ENCODE measurements at places on chromosomes 6 and 20. TPM values are rescaled to one million over a fixed set of nuclear protein-coding genes. Genes with fewer than 3 reads are reported as not detected.
A peak's percentile ranks its signal among the peaks of the same experiment; 100 is the strongest.

The AMD1 gene
- total RNA-seq = 55.1 TPM

The PEX3 gene
- 16.5 TPM for total RNA-seq

The MCCD1 gene
- total RNA-seq = not detected

The MPIG6B gene
- 0.96 TPM for total RNA-seq

The CABLES2 gene
- total RNA-seq = 3.0 TPM

The UST gene
- total RNA-seq = 21.5 TPM

The PTCHD4 gene
- total RNA-seq = 1.5 TPM

The TRIM15 gene
- not detected for total RNA-seq

The KCNQ2 gene
- not detected for total RNA-seq

The SNAP25 gene
- total RNA-seq = 10.9 TPM

The HLA-DRB5 gene
- 127 TPM for total RNA-seq

GRCh38 chr6:170298688-170299087 lies 7.8 kb upstream of the DLL1 start:
- H3K4me1 ChIP-seq = no peaks in the 10 kb centered on the region
- H3K27ac ChIP-seq = no peak overlapping the region
- H3K27me3 ChIP-seq = no peaks in the 10 kb centered on the region
- H3K4me3 ChIP-seq = no peak overlapping the region
- DNase-seq = no peak

DNA sequence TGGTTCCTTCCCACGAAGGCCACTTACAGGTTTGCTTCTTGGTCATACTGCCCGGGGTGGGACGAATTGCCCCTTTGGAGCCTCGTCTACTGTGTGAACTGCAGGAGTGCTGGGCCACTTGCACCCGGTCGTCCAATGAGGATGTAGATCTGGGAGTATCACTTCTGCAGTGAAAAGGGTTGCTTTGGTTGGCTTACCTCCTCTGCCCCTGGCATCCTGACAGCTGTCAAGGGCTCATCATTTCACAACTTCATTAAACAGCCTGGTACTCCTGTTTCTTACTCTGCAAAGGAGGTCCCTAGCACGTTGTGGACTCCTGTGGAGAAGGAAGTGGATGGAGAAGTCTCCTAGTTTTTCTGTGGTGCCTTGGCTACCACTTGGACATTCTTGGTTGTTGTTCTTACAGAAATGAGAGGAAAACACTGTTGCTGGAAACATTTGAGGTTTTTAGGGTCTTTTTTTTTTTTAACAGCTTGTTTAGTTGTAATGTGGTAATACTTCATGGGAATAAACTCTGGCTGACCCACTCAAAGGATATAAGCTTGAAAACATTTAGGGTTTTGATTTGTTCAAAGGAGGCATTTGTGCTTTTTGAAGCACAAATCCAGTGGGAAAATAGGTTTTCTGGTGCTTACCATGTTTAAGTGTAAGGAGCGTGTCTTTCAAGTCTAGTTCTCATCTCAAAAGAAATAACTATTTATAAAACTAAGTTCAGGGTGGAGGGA lies 60.7 kb downstream of the AKAP12 start:
- H3K27ac ChIP-seq = no peak overlapping the region
- H3K4me3 ChIP-seq = no peak overlapping the region
- H3K4me1 ChIP-seq = no peaks in the 10 kb centered on the region
- DNase-seq = no peak

DNA sequence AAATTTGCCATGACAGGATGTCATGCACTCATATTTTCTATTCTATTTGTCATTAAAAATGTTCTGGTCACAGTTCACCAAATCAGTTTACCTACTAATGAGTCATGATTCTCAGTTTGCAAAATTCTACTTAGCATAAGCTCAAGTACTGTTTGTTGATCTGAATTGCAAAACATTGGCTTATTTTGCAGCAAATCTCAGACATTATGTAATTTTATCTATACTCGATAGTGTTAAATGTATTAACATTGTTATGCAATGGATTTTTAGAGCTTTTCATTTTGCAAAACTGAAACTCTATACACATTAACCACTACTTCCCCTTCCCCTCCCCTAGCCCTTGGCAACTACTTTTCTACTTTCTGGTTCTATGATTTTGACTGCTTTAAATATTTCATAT lies 213.8 kb upstream of the ZFP64 start:
- H3K36me3 ChIP-seq = no peaks in the 10 kb centered on the region
- no peak overlapping the region for H3K27ac ChIP-seq
- H3K4me3 ChIP-seq = no peak overlapping the region
- no peaks in the 10 kb centered on the region for H3K4me1 ChIP-seq
- no peak for DNase-seq

DNA sequence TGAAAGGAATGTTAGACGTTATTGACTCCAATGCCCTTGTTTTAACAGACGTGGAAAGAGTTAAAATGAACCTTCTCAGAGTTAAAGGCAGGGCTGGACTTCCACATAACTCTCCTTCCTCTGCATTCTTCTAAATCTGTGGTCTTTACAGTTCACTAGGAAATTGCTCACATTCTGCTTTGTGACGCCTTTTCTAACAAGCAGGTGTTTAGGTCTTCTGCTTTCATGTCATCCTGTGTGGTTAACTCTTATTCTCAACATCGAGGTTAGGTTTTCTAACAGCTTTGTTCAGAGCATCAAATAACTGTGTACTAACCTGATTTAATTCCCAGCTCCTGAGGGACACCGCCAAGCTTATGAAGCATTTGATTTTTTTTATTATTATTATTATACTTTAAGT lies 81.3 kb upstream of the NT5E start:
- no peaks in the 10 kb centered on the region for H3K27me3 ChIP-seq
- no peak overlapping the region for H3K4me3 ChIP-seq
- no peak overlapping the region for H3K27ac ChIP-seq

- H3K4me1 ChIP-seq = no peaks in the 10 kb centered on the region
- no peak overlapping the region for H3K4me3 ChIP-seq
- H3K27me3 ChIP-seq = no peaks in the 10 kb centered on the region
- H3K36me3 ChIP-seq = no peaks in the 10 kb centered on the region
- no peak overlapping the region for H3K27ac ChIP-seq
- DNase-seq = no peak
Observed at GRCh38 chr6:166579237-166579850, 7.1 kb downstream of the RAMACL start.

GRCh38 chr6:144159223-144159622 lies 8.9 kb downstream of the STX11 start:
- H3K4me1 ChIP-seq = no peaks in the 10 kb centered on the region
- H3K36me3 ChIP-seq = no peaks in the 10 kb centered on the region
- no peak overlapping the region for H3K27ac ChIP-seq
- DNase-seq = no peak

DNA sequence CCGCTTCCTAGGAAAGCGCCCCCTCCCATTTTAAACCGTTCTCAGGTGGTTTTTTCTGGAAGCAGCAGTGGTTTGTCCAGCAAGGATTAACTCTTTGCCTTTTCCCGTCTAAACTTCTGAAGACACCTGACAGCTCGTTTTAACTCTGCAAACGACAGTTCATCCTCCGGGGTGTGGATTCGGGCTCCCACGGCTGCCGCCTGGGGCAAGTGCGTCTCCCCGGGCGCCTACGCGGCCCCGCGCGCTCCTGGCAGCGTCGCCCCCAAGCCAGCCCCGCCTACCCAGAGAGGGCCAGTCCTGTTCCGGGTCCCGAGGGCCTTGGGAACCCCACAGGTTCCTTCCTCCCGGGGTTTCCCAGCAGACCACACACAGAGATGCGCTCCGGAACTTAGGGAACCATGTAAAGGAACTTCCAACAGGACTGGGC lies 54.4 kb downstream of the PRR18 start:
- H3K4me1 ChIP-seq = no peaks in the 10 kb centered on the region
- no peaks in the 10 kb centered on the region for H3K27me3 ChIP-seq
- DNase-seq = peak; percentile 76
- no peak overlapping the region for H3K4me3 ChIP-seq
- H3K27ac ChIP-seq = no peak overlapping the region
- no peaks in the 10 kb centered on the region for H3K36me3 ChIP-seq

DNA sequence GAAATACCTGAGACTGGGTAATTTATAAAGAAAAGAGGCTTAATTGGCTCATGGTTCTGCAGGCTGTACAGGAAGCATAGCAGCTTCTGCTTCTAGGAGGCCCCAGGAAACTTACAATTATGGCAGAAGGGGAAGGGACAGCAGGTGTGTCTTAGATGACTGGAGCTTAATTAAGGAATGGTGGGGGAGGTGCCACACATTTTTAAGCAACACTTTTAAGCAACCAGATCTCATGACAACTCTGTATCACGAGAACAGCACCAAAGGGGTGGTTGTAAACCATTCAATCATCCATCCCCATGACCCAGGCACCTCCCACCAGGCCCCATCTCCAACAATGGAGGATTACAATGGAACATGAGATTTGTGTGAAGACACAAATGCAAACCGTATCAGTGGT lies 26.9 kb downstream of the FIG4 start:
- no peaks in the 10 kb centered on the region for H3K36me3 ChIP-seq
- H3K4me1 ChIP-seq = peaks cover 5% of the 10 kb centered on the region
- H3K4me3 ChIP-seq = no peak overlapping the region
- no peak for DNase-seq
- no peak overlapping the region for H3K27ac ChIP-seq

GRCh38 chr6:148166339-148166968 lies 176.2 kb upstream of the SASH1 start:
- no peak overlapping the region for H3K27ac ChIP-seq
- H3K27me3 ChIP-seq = no peaks in the 10 kb centered on the region
- H3K36me3 ChIP-seq = no peaks in the 10 kb centered on the region
- DNase-seq = no peak
- H3K4me3 ChIP-seq = no peak overlapping the region
- H3K4me1 ChIP-seq = no peaks in the 10 kb centered on the region

DNA sequence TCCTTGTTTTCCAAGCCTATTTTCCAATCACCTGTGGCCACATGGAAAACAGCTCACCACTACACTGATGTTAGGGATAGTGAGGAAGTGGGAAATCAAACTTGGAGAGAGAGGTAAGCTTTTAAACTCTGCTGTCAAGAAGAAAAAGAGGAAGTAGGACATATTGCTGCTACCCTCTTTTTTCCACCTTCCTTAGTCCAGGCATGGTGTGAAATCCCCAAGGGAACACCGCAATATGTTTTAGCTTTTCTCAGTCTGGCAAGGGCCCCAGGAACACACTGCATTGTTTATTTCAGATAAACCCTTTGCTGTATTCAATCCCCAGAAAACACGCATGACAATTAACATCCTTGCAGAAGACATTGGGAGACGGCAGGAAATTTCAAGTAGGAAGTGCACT lies 61.3 kb downstream of the HS3ST5 start:
- H3K36me3 ChIP-seq = no peaks in the 10 kb centered on the region
- H3K4me1 ChIP-seq = no peaks in the 10 kb centered on the region
- no peak overlapping the region for H3K27ac ChIP-seq
- no peaks in the 10 kb centered on the region for H3K27me3 ChIP-seq

GRCh38 chr20:41480054-41480770 lies 113.6 kb upstream of the EMILIN3 start:
- no peaks in the 10 kb centered on the region for H3K27me3 ChIP-seq
- no peak for DNase-seq
- no peak overlapping the region for H3K27ac ChIP-seq

- no peak overlapping the region for H3K4me3 ChIP-seq
- H3K36me3 ChIP-seq = no peaks in the 10 kb centered on the region
- H3K27ac ChIP-seq = no peak overlapping the region
- no peaks in the 10 kb centered on the region for H3K4me1 ChIP-seq
Observed at GRCh38 chr20:57160985-57161384, 105.5 kb downstream of the BMP7 start.

DNA sequence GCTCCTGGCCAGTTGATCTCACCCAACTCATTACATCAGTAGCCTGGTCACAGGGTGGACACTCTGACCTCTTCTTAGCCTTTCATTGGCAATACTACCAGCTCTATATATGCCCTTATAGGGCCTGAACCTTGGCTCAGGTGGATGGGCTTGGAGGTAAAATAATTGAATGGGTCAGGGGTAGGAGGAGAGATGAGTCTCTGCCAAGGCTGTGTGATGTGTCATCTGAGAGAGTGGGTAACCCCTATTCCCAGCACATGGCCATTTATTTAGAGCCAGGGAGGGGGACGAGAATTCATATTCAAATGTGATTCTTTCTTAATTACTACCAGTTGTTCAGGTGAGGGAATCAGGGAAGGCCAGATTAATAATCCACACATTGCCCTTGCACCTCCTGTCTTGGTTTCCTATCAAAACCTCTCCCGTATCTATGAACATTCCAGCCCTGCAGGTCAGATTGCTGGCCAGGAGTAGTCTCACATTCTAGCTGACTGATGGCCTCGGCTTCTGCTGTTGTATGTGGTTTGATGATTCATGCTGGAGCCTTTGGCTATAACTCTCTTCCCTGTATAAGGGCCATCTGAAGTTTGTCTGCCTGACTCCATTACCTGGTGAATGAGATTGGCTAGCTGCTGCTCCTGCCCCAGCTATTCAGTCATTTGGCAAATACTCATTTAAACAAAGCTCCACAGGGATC lies 13.4 kb downstream of the C20orf173 start:
- H3K4me3 ChIP-seq = no peak overlapping the region
- no peaks in the 10 kb centered on the region for H3K4me1 ChIP-seq
- DNase-seq = no peak
- H3K27me3 ChIP-seq = no peaks in the 10 kb centered on the region
- H3K27ac ChIP-seq = no peak overlapping the region
- H3K36me3 ChIP-seq = no peaks in the 10 kb centered on the region

GRCh38 chr20:24522452-24523330 lies 53.3 kb downstream of the SYNDIG1 start:
- no peak overlapping the region for H3K4me3 ChIP-seq
- H3K27ac ChIP-seq = no peak overlapping the region
- no peaks in the 10 kb centered on the region for H3K27me3 ChIP-seq
- H3K36me3 ChIP-seq = no peaks in the 10 kb centered on the region

GRCh38 chr6:32327103-32327502 lies 44.6 kb downstream of the TSBP1 start:
- no peak overlapping the region for H3K4me3 ChIP-seq
- no peaks in the 10 kb centered on the region for H3K4me1 ChIP-seq
- H3K27ac ChIP-seq = no peak overlapping the region
- no peaks in the 10 kb centered on the region for H3K27me3 ChIP-seq
- no peaks in the 10 kb centered on the region for H3K36me3 ChIP-seq

GRCh38 chr20:33830371-33830770 lies 19.2 kb downstream of the CHMP4B start:
- H3K27ac ChIP-seq = peak overlapping the region; percentile 19
- no peak overlapping the region for H3K4me3 ChIP-seq
- peaks cover 10% of the 10 kb centered on the region for H3K4me1 ChIP-seq
- no peak for DNase-seq
- no peaks in the 10 kb centered on the region for H3K27me3 ChIP-seq

- H3K27ac ChIP-seq = no peak overlapping the region
- no peak overlapping the region for H3K4me3 ChIP-seq
- H3K36me3 ChIP-seq = no peaks in the 10 kb centered on the region
- no peaks in the 10 kb centered on the region for H3K4me1 ChIP-seq
Observed at GRCh38 chr6:163309491-163310026, 105.0 kb upstream of the QKI start.

GRCh38 chr6:132954936-132955335 lies 140.6 kb downstream of the RPS12 start:
- no peak overlapping the region for H3K27ac ChIP-seq
- no peak for DNase-seq
- H3K4me3 ChIP-seq = no peak overlapping the region
- H3K36me3 ChIP-seq = no peaks in the 10 kb centered on the region
- H3K27me3 ChIP-seq = no peaks in the 10 kb centered on the region
